ENCODE measurements at places on chromosomes 6 and 20.
A peak's percentile ranks its signal among the peaks of the same experiment; 100 is the strongest.

GRCh38 chr20:44579313-44580081, 2.9 kb upstream of the PKIG start:
- no peak overlapping the region for H3K27ac ChIP-seq
- peaks cover 32% of the 10 kb centered on the region for H3K4me1 ChIP-seq
- no peaks in the 10 kb centered on the region for H3K36me3 ChIP-seq
- H3K4me3 ChIP-seq, result no peak overlapping the region

- H3K27me3 ChIP-seq, result no peaks in the 10 kb centered on the region
- no peaks in the 10 kb centered on the region for H3K36me3 ChIP-seq
- H3K4me1 ChIP-seq, result no peaks in the 10 kb centered on the region
- no peak for DNase-seq
Measured at GRCh38 chr6:136467186-136467585, 83.0 kb downstream of the MAP7 start.

DNA sequence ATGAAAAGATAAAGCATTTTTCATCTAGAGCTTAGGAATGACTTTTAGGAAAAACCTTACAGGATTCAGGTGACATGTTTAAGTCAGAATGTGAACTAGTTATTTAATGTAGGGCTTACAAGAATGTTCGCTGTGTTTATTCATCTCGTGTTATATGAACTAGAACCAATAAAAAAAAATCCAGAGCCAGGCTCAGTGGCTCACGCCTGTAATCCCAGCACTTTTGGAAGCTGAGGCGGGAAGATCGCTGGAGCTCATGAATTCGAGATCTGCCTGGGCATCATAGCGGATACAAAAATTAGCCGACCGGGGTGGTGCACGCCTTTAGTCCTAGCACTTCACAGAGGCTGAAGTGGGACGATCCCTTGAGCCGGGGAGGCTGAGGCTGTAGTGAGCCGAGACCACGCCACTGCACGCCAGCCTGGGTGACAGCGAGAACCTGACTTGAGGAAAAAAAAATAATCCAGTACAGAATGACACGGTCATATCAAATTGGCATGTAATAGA, 46.3 kb downstream of the OR2B2 start:
- no peak overlapping the region for H3K27ac ChIP-seq
- peaks cover 35% of the 10 kb centered on the region for H3K4me1 ChIP-seq
- H3K4me3 ChIP-seq, result peak overlapping the region; percentile 76
- DNase-seq, result no peak

DNA sequence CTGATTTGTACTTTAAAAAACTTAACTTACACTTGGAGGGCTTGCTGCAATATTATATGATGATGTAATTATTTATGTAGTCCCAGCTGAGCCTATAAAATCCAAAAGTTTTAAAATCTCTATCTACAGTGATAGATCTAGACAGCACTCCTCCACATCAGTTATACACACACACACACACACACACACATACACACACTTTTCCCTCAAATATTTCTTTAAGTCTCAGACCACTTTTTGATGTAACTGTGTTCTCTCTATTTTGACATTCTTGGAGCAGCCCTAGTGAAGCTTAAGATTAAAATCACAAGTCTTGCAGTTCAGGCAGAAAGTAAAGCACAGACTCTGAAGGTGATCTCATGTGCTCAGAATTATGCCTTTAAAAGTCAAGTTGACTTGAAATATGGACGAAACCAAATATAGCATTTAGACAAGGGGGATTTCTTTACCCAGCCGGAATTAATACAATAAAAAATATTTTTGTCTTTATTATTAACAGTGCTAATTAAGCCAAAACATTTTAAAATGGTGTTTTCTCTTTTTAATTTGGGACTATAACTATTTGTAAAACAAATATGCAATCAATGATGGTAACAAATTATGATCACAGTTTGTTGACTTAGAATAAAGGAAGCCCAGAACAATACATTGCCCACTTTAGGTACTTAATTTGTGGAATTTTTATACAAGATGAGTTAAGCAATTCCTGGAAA, 63.5 kb upstream of the TMEM30A start:
- no peak overlapping the region for H3K4me3 ChIP-seq
- H3K36me3 ChIP-seq, result no peaks in the 10 kb centered on the region
- DNase-seq, result no peak
- H3K27me3 ChIP-seq, result no peaks in the 10 kb centered on the region
- H3K27ac ChIP-seq, result no peak overlapping the region

GRCh38 chr6:114403858-114404257, 61.0 kb upstream of the HS3ST5 start:
- no peaks in the 10 kb centered on the region for H3K4me1 ChIP-seq
- no peak for DNase-seq
- no peak overlapping the region for H3K27ac ChIP-seq
- H3K4me3 ChIP-seq, result no peak overlapping the region

- H3K36me3 ChIP-seq, result no peaks in the 10 kb centered on the region
- H3K27me3 ChIP-seq, result peaks cover 10% of the 10 kb centered on the region
- no peak for DNase-seq
Measured at GRCh38 chr20:47843886-47844567, 58.7 kb upstream of the SULF2 start.

GRCh38 chr6:167731731-167732422, 94.8 kb upstream of the AFDN start:
- no peak overlapping the region for H3K4me3 ChIP-seq
- no peak overlapping the region for H3K27ac ChIP-seq
- peak; percentile 66 for DNase-seq
- H3K4me1 ChIP-seq, result peaks cover 20% of the 10 kb centered on the region
- H3K36me3 ChIP-seq, result no peaks in the 10 kb centered on the region

- H3K27ac ChIP-seq, result peak overlapping the region; percentile 96
- peaks cover 7% of the 10 kb centered on the region for H3K36me3 ChIP-seq
- peak overlapping the region; percentile 82 for H3K4me3 ChIP-seq
Measured at GRCh38 chr20:50151034-50151743, 2.3 kb downstream of the PEDS1 start.

DNA sequence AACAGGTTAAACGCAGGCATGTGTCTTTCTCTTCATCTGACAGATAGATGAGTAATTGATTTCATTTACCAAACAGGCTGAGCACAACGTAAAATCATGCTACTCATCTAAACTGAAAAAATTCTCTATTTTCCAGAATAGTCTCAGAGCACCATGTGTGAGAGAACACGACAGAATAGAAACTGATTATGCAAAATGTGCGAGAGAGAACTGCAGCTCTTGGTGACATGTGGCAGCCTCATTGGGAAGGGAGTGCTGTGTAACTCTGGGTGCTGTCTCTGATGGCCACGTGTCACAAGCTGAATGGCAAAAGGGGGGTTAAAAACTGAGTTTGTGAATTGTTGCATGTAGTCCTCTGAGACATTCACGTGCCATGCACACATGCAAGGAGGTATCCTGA, 143.7 kb upstream of the ATXN1 start:
- H3K4me3 ChIP-seq, result no peak overlapping the region
- no peak overlapping the region for H3K27ac ChIP-seq
- no peaks in the 10 kb centered on the region for H3K27me3 ChIP-seq
- no peak for DNase-seq

GRCh38 chr20:2698912-2699311, 6.3 kb downstream of the EBF4 start:
- H3K4me1 ChIP-seq, result peaks cover under 1% of the 10 kb centered on the region
- peaks cover 22% of the 10 kb centered on the region for H3K27me3 ChIP-seq
- no peak overlapping the region for H3K27ac ChIP-seq
- DNase-seq, result peak; percentile 48
- H3K4me3 ChIP-seq, result no peak overlapping the region
- no peaks in the 10 kb centered on the region for H3K36me3 ChIP-seq

DNA sequence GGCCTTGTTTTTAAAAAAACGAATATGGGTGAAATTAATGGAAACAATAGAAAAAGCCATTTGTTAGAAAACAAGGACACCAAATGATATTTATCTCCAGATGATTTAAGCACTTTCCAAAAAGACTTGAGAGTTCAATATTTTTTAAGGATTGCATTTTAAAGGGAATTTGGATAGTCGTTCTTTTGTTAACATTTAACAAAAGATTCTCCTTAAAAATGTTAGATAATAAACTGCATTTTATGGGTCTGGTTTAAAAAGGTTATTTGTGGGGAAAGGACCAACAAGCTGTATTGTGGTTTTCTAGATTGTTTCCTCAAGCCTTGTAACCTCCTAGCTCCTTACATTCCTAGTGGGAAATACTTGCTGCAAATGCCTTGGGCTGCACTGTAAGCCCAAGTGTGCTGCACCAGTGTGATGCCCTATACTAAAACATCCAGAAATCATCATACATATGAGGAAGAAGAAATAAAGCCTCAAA, 1.5 kb upstream of the PHIP start:
- H3K4me1 ChIP-seq, result peaks cover 30% of the 10 kb centered on the region
- H3K27ac ChIP-seq, result no peak overlapping the region
- no peaks in the 10 kb centered on the region for H3K27me3 ChIP-seq

GRCh38 chr20:59819496-59820203, 113.8 kb downstream of the SYCP2 start:
- no peak overlapping the region for H3K4me3 ChIP-seq
- H3K27me3 ChIP-seq, result no peaks in the 10 kb centered on the region
- no peak overlapping the region for H3K27ac ChIP-seq
- H3K36me3 ChIP-seq, result no peaks in the 10 kb centered on the region

GRCh38 chr20:59412181-59412580, 111.8 kb downstream of the EDN3 start:
- H3K4me3 ChIP-seq, result no peak overlapping the region
- peaks cover 34% of the 10 kb centered on the region for H3K27me3 ChIP-seq
- H3K4me1 ChIP-seq, result no peaks in the 10 kb centered on the region
- H3K27ac ChIP-seq, result no peak overlapping the region

- H3K36me3 ChIP-seq, result no peaks in the 10 kb centered on the region
- peaks cover 46% of the 10 kb centered on the region for H3K4me1 ChIP-seq
- no peaks in the 10 kb centered on the region for H3K27me3 ChIP-seq
- peak; percentile 83 for DNase-seq
Measured at GRCh38 chr20:4811661-4812181, 90.0 kb downstream of the PRND start.

GRCh38 chr6:41036186-41036585, 2.8 kb downstream of the UNC5CL start:
- H3K27ac ChIP-seq, result no peak overlapping the region
- H3K27me3 ChIP-seq, result no peaks in the 10 kb centered on the region
- H3K4me1 ChIP-seq, result peaks cover 8% of the 10 kb centered on the region
- DNase-seq, result no peak
- H3K36me3 ChIP-seq, result no peaks in the 10 kb centered on the region

- peak overlapping the region; percentile 53 for H3K27ac ChIP-seq
- no peaks in the 10 kb centered on the region for H3K27me3 ChIP-seq
- peaks cover 35% of the 10 kb centered on the region for H3K4me1 ChIP-seq
- DNase-seq, result peak; percentile 27
- H3K4me3 ChIP-seq, result no peak overlapping the region
Measured at GRCh38 chr6:42441697-42442081, 10.0 kb downstream of the TRERF1 start.

GRCh38 chr6:137973201-137973600, 106.1 kb downstream of the TNFAIP3 start:
- H3K4me3 ChIP-seq, result no peak overlapping the region
- no peaks in the 10 kb centered on the region for H3K36me3 ChIP-seq
- no peak overlapping the region for H3K27ac ChIP-seq
- H3K4me1 ChIP-seq, result peaks cover 5% of the 10 kb centered on the region

- no peak overlapping the region for H3K4me3 ChIP-seq
- DNase-seq, result no peak
- no peaks in the 10 kb centered on the region for H3K36me3 ChIP-seq
- no peaks in the 10 kb centered on the region for H3K4me1 ChIP-seq
- H3K27ac ChIP-seq, result no peak overlapping the region
Measured at GRCh38 chr20:22728146-22728745, 143.9 kb upstream of the FOXA2 start.

DNA sequence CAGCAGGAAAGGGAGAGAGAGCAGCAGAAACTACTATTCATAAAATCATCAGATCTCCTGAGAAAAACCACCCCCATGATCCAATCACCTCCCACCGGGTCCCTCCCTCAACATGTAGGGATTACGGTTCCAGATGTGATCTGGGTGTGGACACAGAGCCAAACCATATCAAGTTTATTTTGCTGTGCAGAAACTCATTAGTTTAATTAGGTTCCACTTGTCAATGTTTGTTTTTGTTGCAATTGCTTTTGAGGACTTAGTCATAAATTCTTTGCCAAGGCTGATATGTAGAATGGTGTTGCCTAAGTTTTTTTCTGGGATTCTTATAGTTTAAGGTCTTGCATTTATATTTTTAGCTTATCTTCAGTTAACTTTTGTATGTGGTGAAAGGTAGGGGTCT, 422.0 kb upstream of the HS3ST5 start:
- no peak for DNase-seq
- H3K4me1 ChIP-seq, result no peaks in the 10 kb centered on the region
- H3K27ac ChIP-seq, result no peak overlapping the region
- H3K4me3 ChIP-seq, result no peak overlapping the region
- H3K36me3 ChIP-seq, result no peaks in the 10 kb centered on the region

DNA sequence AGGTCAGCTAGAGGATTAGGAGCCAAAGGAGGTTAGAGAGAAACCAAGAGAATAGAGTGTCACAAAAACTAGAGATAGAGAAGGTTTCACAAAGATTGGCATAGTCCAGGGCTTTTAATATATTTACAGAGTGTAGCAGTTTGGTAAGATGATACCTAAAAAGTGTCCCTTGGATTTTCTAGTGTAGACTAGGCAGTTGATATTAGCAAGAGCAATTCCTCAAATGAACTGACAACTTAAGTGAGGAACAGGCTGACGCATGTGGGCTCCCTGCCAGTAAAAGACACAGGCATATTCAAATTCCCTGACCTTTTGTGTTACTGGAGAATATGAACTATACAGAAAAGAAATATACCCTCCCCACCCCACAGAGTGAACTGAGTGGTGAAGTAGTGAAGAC, 40.1 kb downstream of the VTA1 start:
- H3K27me3 ChIP-seq, result no peaks in the 10 kb centered on the region
- DNase-seq, result no peak
- no peak overlapping the region for H3K27ac ChIP-seq
- no peaks in the 10 kb centered on the region for H3K4me1 ChIP-seq

DNA sequence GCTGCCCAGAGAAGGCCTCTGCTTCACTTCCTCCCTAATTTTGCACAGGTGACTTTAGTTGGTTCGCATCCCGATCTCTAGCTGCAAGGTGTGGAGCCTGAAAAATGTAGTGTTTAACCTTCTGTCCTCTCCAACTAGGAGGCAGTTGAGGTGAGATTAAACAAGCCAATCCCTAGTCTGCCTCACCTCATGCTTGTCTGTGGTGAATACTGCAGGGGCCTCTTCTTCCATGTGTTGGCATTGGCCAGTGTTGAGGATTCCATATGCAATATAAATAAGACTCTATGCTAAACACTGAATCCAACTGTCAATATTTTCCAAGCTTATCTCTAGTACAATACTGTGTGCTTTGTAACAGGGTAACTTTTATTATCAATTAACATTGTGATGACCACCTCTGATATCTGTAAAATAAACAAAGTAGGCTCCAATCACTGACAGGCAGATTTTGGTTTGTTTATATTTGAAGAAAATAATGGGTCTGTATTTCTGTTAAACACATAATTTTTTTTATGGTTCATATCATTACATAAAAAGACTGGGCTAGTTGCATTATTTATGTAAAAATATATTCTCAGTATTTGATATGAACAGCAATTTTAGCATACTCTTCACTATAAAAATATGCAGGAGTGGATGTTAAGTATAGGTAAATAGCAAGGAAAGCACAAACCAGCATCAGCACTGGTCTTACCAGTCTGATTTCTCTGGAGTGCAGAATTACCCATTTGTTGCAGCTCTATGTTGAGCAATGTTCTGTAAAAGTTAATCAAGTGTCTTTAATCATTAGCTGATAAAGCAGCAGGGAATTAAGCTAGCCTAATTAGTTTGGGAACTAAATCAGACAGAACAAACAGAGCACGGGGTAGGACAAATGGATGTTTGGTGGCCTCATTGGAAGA, 74.0 kb downstream of the ANKRD6 start:
- H3K4me1 ChIP-seq, result no peaks in the 10 kb centered on the region
- H3K4me3 ChIP-seq, result no peak overlapping the region
- H3K27me3 ChIP-seq, result no peaks in the 10 kb centered on the region
- no peaks in the 10 kb centered on the region for H3K36me3 ChIP-seq
- no peak for DNase-seq
